ENCODE measurements at places on chromosomes 2 and 18.

GRCh38 chr2:9001778-9002177 lies 1.7 kb downstream of the MBOAT2 start:
- DNase-seq = no peak

- DNase-seq = no peak
Observed at GRCh38 chr2:238114331-238114841, 14.2 kb downstream of the ESPNL start.

- peak; percentile 53 for DNase-seq
Observed at GRCh38 chr18:21194871-21195771, 46.9 kb upstream of the GREB1L start.

DNA sequence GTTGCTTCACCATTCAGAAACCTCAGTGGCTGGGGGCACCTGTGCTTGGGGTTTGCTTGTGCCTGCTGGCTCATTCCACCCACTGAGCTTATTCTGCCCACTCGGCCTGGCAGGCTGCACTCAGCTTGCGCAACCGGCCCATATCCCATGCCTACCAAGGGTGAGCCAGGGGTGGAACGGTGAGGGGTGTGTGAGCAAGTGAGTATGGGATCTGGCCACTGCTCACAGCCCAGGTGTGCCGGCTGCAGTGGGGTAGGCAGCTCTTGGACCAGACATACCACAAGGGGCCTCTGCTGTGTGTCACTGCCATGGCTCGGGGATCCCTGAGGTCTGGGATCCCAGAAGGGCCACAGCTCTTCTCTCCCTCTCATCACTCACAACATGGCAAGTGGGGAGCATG lies 1000.5 kb upstream of the CRIM1 start:
- no peak for DNase-seq

DNA sequence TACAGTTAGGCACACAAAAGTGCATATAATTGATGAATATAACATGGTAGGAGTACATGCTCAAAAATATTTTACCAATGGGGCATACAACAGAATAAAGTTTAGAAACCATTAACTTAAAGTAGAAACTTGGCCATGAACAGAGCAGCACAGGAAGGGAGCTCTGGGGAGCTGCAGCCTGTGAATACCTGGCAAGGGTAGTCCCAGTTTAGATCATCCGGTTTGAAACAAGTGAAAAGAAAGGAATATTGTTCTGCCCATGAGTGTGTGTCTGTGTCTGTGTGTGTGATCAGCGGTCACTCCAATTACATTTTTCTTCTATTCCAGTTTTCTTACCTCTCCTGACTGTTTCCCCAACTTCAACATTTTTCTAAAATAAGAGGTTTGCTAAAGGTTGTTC lies 233.0 kb downstream of the ALK start:
- DNase-seq = no peak

DNA sequence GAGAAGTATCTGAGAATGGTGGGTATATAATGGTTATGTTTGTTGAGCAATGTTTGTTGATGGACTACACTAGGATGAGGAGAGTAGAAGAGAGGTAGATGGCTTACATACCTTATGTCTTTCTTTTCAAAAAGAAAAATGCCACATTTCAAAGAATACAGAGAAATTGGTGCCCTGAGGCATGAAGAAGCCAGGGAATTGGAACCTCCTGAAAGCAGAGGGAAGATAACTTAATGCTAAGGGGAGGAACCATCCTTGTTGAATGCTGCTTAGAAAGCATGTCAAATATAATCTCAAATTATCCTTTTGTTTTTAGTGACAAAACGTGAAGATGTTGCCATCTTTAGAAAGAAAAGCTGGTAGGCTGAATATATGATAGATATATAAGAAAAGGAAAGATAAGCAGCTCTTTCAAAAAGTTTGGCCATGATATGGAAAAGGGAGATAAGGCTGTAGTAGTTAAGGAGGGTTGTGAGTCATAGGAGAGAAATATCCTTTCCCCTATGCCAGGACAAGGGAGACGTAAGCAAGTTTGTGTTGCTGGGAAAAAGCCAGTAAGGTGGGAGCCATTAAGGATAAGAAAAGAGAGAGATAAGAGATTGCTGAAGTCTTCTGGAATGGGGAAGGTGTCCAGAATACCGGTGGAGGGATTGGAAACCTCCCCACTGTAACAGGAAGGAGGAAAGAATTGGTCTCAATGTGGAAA lies 66.3 kb downstream of the SCN2A start:
- DNase-seq = no peak

DNA sequence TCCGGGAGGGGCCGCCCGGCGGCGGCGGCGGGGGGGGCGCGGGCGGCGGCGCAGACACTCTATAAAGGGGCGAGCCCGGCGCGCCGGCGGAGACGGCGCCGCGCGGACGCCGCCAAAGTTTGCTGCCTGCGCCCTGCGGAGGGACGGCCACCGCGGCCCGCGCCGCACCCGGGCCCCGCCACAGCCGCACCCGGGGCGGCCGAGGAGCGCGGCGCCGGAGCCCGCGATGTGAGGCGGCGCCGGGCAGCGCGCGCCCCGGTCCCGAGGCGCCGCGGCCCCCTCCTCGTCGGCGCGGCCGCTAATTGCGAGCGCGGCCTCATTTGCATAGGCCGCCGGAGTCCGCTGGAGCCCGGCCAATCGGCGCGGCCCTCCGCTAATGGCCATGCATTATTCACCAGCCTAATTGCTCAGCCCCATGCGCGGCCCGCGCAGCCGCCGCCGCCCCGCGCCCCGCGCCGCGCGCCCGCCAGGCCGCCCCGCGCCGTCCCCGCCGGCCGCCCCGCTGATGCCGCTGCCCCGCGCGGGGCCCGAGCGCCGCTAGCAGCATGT lies at the start of gene SALL3:
Gene SALL3, plus strand, starts transcription at position 89 of the 549 bp plus-strand sequence. Its CDS starts 457 bp downstream, at position 546.
- no peak for DNase-seq

- DNase-seq = no peak
Observed at GRCh38 chr2:190512539-190513095, 21.9 kb downstream of the NEMP2 start.

GRCh38 chr18:37491526-37491925 lies 74.1 kb downstream of the CELF4 start:
- DNase-seq = no peak

DNA sequence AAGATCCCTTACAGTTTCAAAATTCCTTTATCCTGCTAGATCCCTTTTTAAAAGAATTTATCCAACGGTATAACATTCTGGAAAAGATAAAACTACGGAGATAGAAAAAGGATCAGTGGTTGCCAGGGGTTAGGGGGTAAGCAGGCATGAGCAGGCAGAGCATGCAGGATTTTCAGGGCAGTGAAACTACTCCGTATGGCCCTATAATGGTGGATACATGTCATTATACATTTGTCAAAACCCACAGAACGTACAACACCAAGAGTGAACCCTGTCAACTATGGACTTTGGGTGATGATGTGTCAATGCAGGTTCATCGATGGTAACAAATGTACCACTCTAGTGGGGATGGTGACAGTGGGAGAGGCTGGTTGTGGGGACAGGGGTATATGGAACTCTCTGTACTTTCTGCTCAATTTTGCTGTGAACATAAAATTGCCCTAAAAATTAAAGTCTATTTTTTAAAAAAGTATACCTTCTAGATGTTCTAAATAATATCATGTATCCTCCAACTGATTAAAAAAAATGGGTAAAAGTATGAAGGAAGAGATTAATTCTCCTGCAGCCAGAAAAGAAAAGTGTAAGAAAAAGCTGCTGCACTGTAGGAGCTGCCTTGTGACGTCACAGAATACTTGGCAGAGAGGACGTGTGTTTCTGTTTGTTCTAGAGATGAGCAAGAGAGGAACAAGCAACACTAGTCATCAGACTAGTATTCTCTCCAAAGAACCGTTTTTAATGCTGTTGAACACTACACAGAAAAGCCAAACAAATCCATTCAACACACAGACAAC lies 23.6 kb downstream of the ANKRD44 start:
- DNase-seq = peak; percentile 67

GRCh38 chr2:233433794-233434193 lies 79.5 kb downstream of the DGKD start:
- no peak for DNase-seq

DNA sequence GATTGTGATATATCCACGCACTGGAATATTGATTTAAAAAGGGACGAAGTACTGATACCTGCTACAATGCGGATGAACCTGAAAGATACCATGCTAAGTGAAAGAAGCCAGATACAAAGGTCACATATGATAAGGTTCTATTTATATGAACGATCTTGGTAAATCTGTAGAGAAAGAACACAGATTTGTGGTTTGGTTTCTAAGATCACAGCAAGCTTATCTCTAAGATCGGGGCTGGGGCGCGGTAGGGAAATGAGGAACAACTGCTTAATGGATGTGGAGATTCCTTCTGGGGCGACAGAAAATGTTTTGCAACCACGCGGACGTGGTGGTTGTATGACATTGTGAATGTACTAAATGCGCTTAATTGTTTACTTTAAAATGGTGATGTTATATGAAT lies 60.1 kb downstream of the NEDD4L start:
- peak; percentile 52 for DNase-seq

- no peak for DNase-seq
Observed at GRCh38 chr18:70243131-70243929, 37.8 kb upstream of the RTTN start.

GRCh38 chr2:226066391-226066790 lies 666.9 kb downstream of the NYAP2 start:
- no peak for DNase-seq

GRCh38 chr18:41618147-41618546 lies 336.9 kb upstream of the PIK3C3 start:
- DNase-seq = no peak

GRCh38 chr2:54502731-54503130 lies 46.6 kb downstream of the SPTBN1 start:
- DNase-seq = no peak

- DNase-seq = no peak
Observed at GRCh38 chr2:60498816-60499429, 54.5 kb downstream of the BCL11A start.

DNA sequence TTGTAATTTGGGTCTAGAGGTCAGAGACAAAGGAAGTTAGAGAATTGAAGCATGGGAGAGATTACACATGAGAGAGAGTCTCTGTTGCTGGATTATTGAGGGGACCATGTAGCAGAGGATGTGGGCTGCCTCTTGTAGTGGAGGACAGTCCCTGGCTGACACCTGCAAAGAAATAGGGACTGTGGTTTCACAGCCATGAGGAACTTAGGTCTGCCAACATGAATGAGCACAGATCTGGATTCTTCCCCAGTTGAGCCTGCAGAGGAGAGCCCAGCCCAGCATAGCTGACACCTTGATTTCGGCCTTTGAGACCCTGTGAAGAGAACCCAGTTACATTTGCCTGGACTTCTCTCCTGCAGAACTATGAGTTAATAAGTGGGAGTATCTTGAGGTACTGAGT lies 179.5 kb upstream of the TWIST2 start:
- no peak for DNase-seq

DNA sequence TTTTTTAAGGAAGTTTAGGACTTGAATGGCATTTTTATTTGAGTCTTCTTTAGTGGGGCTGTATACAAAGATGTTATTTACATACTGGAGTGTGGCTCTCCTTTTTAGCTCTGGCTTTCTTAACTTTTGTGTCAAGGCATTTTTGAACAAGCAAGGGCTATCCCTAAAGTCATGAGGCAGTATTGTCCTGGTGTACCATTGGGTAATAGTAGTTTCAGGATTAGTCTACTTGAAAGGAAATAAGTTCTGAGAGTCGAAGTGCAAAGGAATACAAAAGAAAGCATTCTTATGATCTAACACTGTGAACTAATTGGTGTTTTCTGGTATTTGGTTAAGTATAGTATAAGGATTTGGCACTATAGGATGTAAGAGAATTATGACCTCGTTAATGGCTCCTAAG lies 1.9 kb upstream of the CYP27A1 start:
- no peak for DNase-seq

GRCh38 chr2:38317725-38318124 lies 59.3 kb downstream of the ATL2 start:
- no peak for DNase-seq

- peak; percentile 55 for DNase-seq
Observed at GRCh38 chr2:216775043-216775453, 79.7 kb upstream of the IGFBP5 start.

- DNase-seq = no peak
Observed at GRCh38 chr18:37184209-37184868, 355.4 kb downstream of the KIAA1328 start.

DNA sequence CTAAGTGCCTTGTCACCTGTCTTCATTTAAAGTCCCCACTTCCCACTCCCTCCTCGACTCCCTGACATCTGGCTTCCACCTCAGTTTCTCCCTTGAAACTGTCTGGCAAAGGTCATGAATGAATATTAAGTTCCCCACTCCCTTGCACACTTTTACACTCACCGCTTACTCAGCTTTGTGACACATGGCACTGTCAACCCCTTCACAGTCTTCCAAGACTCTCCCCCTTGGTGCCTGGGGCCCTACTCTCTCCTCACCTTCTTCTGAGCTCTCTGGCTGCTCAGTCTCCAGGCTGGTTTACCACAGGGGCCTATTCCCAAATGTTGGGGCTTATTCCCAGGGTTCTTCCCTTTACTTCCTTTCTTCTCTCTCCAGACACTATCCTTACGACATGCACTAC lies 17.9 kb upstream of the PTPN4 start:
- DNase-seq = no peak

DNA sequence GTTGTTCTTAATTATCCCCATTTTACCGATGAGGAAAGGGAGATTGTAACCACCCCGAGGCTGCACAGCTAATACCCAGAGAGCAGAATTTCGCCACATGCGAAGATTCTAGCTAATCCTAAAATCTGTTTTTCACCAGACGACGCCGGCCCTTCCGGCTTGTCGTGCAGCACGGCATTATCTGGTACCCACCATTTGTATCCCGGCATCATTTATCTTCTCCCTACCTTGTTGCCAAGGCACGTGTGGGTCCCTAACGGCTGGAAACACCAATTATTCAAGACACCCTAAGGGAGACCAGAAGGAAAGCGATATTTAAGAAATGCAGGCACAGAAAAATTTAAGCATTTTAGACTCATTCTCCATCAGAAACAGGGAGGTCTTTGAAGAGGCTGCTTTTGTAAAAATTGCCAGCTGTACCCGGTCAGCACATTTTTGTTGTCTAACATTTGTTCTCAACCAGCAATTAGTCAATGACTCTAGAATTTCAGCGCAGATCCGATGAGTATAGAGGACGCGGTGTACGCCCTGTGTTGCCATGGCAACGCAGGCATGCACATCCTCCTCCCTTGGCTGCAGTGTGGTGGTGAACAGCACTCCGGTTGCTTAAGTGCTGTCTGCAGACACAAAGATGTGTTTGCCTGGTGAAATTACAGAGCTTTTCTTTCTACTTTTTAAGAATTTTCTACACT lies 111.6 kb downstream of the AGAP1 start:
- peak; percentile 25 for DNase-seq

DNA sequence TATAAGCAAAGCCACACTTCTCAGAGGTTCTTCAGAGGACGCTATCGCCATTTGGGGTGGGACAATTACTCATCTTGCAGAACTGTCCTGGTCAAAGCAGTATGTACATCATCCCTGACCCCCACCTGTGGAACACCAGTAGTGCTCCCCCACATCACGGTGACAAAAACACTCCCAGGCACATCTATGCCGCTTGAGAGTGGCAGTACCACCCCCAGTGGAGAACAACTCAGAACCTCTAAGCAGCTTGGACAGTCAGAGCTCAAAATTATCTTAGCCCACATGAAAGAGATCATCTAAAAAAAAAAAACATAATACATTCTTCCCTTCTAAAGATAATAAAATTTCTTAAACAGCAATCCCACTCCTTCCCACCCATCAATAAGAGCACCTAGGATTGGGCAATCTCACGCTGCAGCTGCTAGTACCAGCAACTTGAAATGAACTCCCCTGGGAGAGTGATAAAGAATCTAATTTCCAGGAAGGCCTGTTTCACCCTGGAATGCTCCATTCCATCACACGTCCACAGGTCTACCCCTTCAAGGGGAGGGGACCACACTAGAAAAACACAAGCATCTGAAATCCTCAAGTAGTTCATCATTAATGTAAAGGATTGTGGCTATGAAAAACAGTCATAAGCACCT lies 31.7 kb downstream of the LRP2 start:
- no peak for DNase-seq
